ENCODE measurements at places on chromosomes 12 and 14.

- no peak for DNase-seq
These were observed 35.2 kb downstream of the RNFT2 start for GRCh38 chr12:116773276-116773731.

GRCh38 chr12:82326905-82327503, 31.2 kb downstream of the CCDC59 start:
- DNase-seq, result peak; percentile 11

- DNase-seq, result peak; percentile 33
These were observed 545 bp downstream of the CPSF2 start for GRCh38 chr14:92122351-92122677.

DNA sequence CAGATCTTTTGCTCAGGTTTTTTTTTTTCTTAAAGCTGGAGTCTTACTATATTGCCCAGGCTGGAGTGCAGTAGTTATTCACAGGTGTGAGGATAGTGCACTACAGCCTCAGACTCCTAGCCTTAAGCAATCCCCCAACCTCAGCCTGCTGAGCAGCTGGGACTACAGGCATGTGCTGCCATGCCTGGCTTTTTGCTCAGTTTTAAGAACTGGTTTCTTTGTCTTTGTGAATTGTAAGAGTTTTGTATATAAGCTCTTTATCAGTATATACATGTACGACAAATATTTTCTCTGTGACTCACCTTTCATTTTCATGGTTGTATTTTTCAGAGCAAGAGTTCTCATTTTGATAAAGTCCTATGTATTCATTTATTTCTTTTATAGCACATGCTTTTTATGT, 33.3 kb upstream of the C2CD5 start:
- no peak for DNase-seq

DNA sequence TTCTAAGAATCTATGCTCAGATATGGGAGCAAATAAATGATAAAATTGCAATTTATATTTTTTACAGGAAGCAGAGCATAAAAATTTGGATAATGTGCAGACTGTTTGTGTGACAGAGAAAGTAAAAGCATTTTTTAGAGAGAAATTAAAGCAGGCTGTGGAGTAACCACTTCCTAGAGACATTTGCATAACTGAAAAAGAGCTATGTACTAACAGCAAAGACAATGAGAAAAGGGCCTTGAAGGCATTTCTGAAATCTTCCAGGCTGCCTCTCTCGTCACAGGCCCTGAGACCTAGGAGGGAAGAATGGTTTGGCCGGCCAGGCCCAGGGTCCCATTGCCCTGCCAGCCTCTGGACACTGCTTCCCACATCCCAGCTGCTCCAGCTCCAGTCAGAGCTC, 247.2 kb downstream of the ALX1 start:
- DNase-seq, result no peak

DNA sequence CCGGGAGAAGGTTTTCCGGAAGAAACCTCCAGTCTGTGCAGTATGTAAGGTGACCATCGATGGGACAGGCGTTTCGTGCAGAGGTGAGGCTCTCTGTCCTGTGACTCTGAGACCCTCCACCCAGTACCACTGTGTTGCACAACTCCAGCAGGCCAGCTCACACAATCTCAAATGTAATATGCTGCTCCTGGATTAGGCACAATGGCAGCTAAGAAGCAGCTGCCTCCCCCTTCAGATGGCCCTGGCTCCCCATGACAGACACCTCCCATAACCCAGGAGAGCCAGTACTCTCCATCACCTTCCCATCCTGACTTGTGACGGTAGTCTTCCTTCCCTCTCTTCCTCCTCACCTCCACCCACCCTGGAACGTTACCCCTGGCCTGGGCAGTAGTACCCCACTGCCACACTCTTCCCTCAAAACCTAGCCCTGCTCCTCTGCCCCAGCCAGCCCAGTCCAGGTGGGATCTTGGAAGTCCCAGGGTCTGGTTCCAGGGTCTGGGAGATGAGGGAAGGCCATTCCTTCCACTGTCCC, 2.1 kb downstream of the TNS2 start:
- no peak for DNase-seq

DNA sequence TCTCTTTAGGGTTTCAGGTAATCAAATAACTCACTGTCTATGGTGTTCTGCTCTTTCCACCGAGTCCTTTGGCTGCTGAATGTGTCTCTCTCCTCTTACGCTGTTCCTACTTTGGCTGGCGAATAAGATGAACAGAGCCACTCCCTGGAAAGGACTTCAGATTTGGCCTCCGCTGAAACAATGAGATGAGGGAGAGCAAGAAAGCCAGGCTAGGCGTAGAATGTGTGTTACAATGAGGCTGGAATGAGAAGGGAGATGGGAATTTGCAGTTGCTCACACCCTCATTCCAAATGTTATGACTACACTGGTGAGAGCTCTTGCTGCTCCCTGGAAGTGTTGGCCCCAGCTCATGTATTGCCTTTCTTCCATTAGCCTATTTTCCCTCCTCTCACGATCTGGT, at the start of gene MFAP5:
TSS of gene MFAP5 (minus strand) at position 234 of the 400 bp plus-strand sequence. CDS start 722 bp downstream, outside the sequence.
- peak; percentile 86 for DNase-seq

- no peak for DNase-seq
These were observed 101.1 kb downstream of the C12orf75 start for GRCh38 chr12:105431537-105432100.

DNA sequence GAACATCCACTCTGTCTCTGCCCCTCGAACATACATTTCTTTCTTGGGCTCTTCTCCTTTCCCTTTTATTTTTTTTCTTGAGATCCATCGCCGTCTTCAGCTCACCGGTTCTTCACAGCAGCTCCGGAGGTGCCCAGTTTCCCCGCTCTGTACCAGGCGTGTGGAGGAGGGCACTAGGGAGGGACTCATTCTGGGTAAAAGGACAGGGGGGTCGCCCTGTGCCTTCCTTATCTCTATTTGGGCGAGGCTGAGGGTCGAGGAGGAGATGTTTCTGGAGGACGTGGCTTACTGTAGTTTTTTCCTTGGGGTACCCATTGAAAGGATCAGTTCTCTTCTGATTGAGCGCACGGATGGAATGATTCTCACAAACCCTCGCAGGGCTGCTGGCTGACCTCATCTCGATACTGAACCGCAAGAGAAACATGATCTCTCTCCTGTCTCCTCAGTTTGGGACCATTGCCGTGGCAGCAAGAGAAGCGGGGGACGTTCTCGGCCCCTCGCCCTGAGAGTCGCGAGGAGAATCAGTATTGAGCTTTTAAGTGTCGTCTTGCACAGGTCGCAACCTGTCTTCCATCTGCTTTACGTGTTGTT, 386 bp downstream of the LIN52 start:
- peak; percentile 40 for DNase-seq

DNA sequence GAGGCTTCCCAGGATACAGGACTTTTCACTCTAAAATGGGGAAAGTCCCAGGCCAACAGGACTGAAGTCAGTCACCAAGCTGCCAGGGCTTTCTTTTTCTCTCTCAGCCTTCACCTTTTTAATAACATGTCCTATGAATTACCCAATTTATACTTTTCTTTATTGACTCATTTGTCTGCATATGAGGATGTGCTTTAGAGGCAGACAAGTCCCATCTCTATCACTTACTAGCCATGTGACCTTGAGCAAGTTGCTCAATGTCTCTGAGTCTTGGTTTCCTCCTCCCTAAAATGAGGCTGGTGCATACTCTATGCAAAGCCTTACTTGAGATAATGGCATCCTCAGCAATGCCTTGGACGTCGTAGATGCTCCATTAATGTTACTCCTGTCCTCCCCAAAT, 98.1 kb upstream of the TMPO start:
- no peak for DNase-seq

DNA sequence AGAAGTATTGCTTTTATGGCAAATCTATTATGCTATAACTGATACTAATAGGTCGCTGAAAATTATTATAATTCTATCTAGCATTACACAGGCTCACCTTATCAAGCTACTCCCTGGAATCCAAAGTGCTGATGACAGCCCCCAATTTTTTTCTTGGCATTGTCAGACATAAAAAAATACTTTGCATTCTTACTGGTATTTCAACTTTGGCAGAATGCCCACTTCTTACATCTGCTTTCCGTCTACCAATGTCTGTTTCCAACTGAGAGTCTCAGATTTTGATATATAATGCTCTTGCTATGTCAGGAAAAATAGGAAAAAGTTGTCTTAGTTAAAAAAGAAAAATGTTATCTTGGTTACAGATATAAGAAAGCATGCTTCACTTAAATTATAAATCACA, 615.4 kb downstream of the C12orf50 start:
- peak; percentile 86 for DNase-seq

DNA sequence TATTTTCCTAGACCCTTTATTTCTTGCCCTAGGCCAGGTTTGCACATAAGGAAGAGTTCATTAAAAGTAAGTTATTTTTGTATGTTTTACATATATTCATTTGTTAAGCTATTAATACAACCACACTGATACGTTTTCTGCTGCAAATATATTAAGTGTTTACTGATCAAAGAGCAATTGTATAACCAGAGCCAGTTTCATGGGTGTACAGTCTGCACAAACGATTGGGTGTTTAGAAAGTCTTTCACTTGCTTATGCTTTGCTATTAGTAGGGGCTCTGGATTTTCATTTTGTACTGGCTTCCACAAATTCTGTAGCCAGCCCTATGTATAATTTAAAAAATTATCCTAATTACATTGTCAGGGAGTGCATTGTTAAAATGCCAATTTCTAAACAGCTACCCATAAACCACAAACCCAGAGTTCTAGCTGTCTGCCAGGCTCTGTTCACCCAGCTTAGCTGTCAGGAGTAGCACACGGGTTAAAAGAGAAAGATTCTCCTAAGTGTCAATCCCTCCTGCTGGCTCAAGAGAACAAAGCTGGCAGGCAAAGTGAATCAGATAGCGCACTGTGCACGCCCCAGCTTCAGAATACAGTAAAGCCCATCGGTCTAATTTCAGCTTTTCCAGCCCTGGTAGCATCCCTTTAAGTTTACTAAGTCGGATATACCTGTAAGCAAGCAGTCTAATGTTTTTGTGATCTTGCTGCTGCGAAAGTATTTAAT, 151.0 kb upstream of the LMO3 start:
- DNase-seq, result no peak

- DNase-seq, result no peak
These were observed 76.1 kb downstream of the ALG10B start for GRCh38 chr12:38392554-38393144.

DNA sequence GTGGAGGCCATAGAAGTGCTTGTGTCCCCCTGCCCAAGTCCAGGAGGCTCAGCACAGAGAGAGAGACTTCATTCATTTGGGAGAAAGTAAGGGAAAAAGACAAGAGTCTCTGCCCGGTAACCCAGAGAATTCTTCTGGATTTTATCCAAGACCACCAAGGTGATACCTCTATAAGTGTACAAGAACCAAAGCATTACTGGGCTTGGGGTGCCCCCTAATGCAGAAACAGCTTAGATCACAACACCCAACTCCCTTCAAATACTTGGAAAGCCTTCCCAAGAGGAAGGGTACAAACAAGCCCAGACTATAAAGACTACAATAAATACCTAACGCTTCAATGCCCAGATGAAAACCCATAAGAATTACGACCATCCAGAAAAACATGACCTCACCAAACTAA, 119.7 kb upstream of the PDE3A start:
- peak; percentile 1 for DNase-seq

- DNase-seq, result peak; percentile 80
These were observed 37.3 kb downstream of the PTGER2 start for GRCh38 chr14:52351233-52352060.

DNA sequence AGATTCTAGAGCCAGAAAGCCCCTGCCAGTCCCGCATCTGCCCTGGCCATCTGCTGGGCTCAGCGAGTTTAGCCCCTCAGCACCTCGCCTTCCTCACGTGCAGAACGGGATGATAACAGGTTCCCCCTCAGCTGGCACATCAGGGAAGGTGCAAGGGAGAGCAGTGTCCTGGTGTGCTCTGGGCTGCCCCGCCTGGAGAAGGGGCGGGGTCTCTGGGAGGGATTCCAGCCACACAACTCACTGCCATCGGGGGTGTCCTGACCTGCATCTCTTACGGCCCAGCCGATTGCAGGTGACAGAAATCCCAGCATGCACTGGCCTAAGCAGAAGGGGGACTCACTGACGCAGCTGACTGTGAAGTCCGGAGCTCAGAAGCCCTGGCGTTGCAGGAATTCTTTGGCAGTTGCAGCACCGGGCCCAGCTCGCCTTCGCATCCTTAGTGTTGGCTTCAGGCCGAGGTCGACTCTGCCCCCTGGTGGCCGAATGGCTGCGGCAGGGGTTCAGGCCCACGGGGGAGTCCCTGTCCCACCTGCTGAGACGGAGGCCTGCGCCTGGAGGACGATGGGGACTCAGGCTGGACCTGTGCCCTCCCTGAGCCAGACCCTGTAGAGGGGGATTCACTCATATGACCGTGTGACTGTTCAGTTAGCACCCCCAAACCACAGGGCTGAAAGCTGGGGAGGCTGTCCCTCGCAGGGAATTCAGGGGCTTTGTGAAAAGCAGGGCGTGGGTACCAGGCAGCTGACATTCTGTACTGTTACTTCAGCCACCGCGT, 178.6 kb downstream of the ADGRD1 start:
- peak; percentile 72 for DNase-seq

GRCh38 chr12:11920231-11920630, 150.5 kb upstream of the BCL2L14 start:
- DNase-seq, result no peak

GRCh38 chr14:50875359-50876070, 3.7 kb downstream of the ABHD12B start:
- DNase-seq, result peak; percentile 19

- no peak for DNase-seq
These were observed 184.2 kb upstream of the GZMB start for GRCh38 chr14:24818058-24818822.

- DNase-seq, result no peak
These were observed 2.1 kb downstream of the OR6C70 start for GRCh38 chr12:55467836-55468235.

- DNase-seq, result no peak
These were observed 6.1 kb upstream of the TMEM30B start for GRCh38 chr14:61287196-61287595.

GRCh38 chr14:99850709-99851108, 57.5 kb downstream of the EML1 start:
- no peak for DNase-seq

DNA sequence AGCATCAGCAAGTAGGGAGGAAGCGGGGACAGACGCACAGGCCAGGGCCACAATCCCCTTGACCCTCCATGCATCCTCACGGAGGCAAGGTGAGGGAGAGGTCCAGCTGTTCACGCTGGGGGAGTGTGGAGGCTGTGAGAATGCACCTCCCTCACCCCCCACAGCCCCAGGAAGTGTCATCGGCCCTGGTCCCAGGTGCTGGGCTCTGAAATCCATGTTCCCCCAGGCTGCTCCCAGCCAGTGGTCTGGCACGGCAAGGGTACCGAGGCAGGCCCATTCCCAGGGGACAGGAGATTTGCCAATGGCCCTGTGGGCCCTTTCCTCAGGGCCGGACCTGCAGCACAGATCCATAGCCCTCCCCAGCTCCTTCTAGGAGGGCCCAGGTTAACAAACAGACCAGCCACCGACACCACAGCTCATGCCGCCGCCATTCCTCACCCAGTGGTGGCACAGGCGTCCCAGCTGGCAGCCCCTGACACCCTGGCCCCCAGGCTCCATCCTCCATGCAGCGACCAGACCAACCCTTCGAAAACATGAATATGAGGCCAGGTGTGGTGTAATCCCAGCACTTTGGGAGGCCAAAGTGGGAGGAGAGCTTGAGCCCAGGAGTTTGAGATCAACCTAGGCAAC, 21.9 kb upstream of the EIF5 start:
- no peak for DNase-seq

GRCh38 chr12:117404940-117405339, 43.5 kb upstream of the NOS1 start:
- DNase-seq, result no peak
